ENCODE measurements at places on chromosomes 4 and X. TPM values are rescaled to one million over a fixed set of nuclear protein-coding genes. Genes with fewer than 3 reads are reported as not detected.

GRCh38 chr4:183435803-183436202 lies 8.6 kb upstream of the CDKN2AIP start:
- no peak overlapping the region for H3K27ac ChIP-seq
- no peaks in the 10 kb centered on the region for H3K27me3 ChIP-seq
- peaks cover 1% of the 10 kb centered on the region for H3K4me1 ChIP-seq
- no peak overlapping the region for H3K4me3 ChIP-seq

- no peak overlapping the region for H3K4me3 ChIP-seq
- no peaks in the 10 kb centered on the region for H3K27me3 ChIP-seq
- no peak overlapping the region for H3K27ac ChIP-seq
- no peaks in the 10 kb centered on the region for H3K36me3 ChIP-seq
Measured at GRCh38 chr4:175639346-175639745, 172.7 kb downstream of the GPM6A start.

DNA sequence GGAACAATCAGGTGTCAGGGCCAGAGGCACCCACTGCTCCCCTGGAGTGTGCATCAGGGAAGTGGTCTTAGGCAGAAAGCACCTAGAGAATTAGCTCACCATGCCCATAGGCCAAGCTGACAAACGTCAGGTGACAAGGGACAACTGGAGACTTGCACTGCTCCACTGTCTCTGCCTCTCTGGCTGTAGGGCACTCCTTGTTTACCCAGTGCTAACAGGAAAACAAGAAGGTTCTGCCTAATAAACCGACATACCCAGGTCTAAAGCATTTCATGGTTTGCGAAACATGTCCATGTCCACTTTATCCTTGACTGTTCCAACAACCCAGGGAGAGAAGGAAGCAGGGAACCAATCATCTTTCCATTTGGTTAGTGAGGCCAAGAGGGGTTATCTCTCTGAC lies 92.5 kb upstream of the MAMLD1 start:
- H3K4me3 ChIP-seq = no peak overlapping the region
- H3K4me1 ChIP-seq = no peaks in the 10 kb centered on the region
- H3K27ac ChIP-seq = no peak overlapping the region
- DNase-seq = no peak
- peaks cover 3% of the 10 kb centered on the region for H3K36me3 ChIP-seq
- H3K27me3 ChIP-seq = no peaks in the 10 kb centered on the region

DNA sequence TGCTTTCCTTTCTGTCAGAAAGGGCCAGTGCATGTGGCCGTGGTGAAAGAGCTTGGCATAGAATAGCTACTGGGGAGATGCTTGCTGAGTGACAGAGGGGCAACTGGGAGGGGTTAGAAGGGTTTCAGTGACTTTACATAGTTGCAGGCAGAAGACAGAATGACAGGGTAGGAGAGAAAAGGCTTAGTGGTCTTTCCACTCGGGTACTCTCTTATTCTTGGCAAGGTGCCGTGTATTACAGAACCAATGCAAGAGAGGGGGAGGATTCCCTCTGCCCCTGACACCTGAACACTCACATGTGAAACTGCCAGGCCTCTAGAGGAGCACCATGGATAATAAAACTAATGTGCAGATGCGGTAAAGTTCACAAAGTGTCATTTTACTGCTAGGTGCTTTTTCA lies 228.2 kb downstream of the MGST2 start:
- no peak overlapping the region for H3K27ac ChIP-seq
- no peaks in the 10 kb centered on the region for H3K4me1 ChIP-seq
- no peak for DNase-seq
- no peak overlapping the region for H3K4me3 ChIP-seq
- H3K36me3 ChIP-seq = no peaks in the 10 kb centered on the region
- no peaks in the 10 kb centered on the region for H3K27me3 ChIP-seq

SHOX gene
- 0.18 TPM for total RNA-seq

Data from H9 (cell line).